ENCODE measurements at places on chromosomes 5 and 9.

GRCh38 chr5:162786234-162786633, 651.2 kb upstream of the CCNG1 start:
- DNase-seq = no peak

DNA sequence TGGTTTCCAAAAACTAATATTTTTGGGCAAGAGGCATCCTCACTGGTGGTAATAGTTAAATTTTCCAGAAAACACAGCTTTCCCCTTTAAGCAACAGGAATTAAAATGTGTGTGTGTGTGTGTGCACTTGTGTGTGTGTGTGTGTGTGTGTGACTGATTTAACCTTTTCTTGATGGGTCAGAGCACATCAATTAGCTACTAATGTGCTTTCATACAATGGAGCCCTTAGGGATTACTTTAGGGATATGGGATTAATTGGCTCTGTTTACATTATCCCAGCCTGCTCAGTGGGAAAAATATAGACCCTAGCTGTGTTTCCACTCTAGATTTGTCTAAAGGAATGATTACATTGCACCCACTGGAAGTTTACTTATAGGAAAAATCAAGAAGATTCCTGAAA, 6.5 kb downstream of the PLCXD3 start:
- DNase-seq = no peak

DNA sequence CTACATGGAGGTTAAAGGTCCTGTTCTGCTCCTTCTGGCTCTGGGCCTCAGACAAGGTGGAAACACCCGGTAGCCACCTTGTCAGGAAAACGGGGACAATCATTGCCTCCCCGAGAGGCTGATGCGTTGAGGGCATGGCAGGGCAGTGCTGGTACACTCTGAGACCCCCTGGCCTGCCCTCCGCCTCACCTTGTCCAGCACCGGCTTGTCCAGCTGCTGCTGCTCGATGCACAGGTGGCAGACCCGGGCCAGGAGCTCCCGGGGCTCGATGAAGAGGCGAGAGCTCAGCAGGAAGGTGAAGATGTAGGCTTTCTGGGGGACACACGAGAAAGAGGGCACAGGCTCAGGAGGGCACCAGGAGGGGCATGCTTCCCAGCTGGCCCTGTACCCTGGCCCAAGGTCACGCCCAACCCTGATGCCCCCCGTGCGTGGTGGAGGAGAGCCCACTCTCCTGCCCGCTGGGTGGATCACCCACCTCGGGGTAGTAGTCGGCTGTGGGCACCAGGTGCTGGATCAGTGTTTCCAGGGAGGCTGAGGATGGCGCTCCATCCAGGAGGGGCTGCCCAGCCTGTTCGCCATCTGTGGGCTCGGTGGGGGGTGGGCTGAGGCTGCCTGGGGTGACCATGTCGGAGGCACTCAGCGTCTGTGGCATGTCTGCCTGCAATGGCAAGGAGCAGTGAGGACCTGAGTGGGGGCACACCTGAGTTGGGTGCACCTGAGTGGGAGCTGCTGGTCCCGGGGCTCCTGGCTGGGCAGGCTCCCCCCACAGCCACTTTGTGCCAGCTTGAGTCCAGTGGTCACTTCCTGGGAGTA, 66.0 kb upstream of the RNF130 start:
- DNase-seq = no peak

- DNase-seq = no peak
Measured at GRCh38 chr9:120065151-120065550, 514.8 kb downstream of the CDK5RAP2 start.

GRCh38 chr5:177496727-177497291, 595 bp downstream of the PDLIM7 start:
- no peak for DNase-seq

- no peak for DNase-seq
Measured at GRCh38 chr5:178994580-178995340, at the start of gene GRM6. Gene GRM6, minus strand, starts transcription at chr5:178995320. Its CDS starts 376 bp downstream, at chr5:178994944.

GRCh38 chr9:72773570-72773969, 179.3 kb downstream of the ALDH1A1 start:
- no peak for DNase-seq

DNA sequence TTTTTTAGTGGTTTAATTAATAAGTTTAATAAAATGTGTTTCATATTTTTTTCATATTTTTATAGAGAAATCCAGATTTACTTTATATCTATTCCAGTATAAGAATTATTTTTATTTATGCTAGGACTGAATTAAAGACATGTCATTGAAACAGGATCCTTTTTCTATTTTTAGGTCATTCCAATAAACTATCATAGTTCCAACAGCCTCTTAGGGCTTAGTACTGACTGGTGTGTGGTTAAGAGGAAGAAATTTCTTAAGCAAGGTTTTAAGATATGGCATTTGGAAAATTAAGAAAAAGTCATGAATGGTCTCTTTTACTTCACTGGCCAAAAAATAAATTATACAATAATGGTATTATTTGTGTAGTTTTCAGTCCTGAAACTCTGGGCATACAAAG, 31.2 kb upstream of the PRR16 start:
- DNase-seq = no peak

GRCh38 chr5:154477382-154478223, 424 bp downstream of the HAND1 start:
- no peak for DNase-seq

GRCh38 chr5:109589986-109590385, 99.7 kb upstream of the MAN2A1 start:
- no peak for DNase-seq

GRCh38 chr9:33230756-33231622, 9.0 kb upstream of the SPINK4 start:
- no peak for DNase-seq

- DNase-seq = no peak
Measured at GRCh38 chr9:136576269-136576626, 30.4 kb upstream of the NOTCH1 start.

GRCh38 chr9:4762886-4763541, 22.0 kb upstream of the AK3 start:
- no peak for DNase-seq

DNA sequence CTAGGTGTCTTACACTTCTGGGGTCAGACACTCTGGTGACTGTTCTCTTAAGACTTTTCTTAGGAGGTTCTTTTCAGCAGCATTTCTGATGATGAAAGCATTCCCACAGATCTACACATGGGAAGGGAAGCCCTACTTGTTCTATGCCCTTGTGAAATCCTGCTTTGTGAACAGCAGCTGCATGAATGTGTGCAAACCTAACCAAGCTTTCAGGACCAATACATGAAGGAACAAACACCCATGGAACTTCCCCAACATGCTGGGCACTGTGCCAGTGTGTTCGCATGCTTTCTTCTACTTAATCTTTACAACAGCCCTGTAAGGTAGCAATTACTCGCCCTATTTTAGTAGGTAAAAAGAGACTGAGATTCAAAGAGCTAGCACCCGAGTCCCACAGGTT, 439.9 kb upstream of the KLF4 start:
- DNase-seq = no peak

DNA sequence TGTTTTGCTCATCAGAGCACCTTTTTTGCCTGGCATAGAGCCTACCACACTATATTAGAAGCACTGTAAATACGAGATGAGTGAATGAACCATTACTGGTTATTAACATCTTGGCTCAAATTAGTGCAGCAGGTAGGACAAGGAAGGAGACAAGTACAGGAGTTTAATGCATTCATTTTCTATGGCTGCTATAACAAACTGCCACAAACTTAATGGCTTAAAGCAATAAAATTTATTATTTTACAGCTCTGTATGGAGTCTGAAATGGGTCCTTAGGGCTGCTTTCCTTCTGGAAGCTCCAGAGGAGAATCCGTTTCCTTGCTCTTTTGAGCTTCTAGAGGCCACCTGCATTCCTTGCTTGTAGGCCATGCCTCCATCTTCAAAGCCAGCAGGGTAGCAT, 59.1 kb downstream of the PDE6A start:
- DNase-seq = no peak

GRCh38 chr5:174618589-174618988, 105.8 kb upstream of the MSX2 start:
- DNase-seq = no peak

DNA sequence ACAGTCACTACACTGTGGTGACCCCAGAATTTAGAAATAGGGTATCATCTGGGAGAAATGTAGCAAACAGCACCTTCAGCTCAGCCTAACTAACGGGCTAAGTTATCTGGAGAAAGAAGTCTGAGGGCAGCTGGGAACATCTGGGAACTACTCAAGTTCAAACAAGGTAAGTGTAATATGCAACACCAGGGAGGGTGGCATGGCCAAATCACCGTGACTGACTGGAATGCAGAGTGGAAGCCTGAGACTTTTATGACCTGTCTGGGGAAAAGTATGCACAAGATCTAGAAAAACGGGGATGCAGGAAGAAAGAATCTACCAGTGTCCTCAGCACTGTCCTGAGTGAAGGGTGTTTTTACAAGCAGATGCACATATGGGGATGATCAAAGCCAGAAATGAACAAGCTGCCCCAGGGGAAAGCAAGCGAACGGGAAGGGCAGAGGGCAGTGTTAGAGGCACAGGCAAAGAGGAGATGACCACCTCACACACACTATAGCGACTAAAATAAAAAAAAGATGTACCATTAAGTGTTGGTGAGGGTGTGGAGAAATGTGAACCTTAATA, 59.9 kb downstream of the SERINC5 start:
- no peak for DNase-seq

Data from stimulated activated CD8-positive, alpha-beta memory T cell treated with anti-CD3 and anti-CD28 coated beads, Interleukin-4, amount 100 ng/mL, for 4 hours (primary cell).